ENCODE measurements at places on chromosomes 16 and 17.
A peak's percentile ranks its signal among the peaks of the same experiment; 100 is the strongest.

- no peak for DNase-seq
Measured at GRCh38 chr16:76614269-76614668, 337.1 kb downstream of the CNTNAP4 start.

DNA sequence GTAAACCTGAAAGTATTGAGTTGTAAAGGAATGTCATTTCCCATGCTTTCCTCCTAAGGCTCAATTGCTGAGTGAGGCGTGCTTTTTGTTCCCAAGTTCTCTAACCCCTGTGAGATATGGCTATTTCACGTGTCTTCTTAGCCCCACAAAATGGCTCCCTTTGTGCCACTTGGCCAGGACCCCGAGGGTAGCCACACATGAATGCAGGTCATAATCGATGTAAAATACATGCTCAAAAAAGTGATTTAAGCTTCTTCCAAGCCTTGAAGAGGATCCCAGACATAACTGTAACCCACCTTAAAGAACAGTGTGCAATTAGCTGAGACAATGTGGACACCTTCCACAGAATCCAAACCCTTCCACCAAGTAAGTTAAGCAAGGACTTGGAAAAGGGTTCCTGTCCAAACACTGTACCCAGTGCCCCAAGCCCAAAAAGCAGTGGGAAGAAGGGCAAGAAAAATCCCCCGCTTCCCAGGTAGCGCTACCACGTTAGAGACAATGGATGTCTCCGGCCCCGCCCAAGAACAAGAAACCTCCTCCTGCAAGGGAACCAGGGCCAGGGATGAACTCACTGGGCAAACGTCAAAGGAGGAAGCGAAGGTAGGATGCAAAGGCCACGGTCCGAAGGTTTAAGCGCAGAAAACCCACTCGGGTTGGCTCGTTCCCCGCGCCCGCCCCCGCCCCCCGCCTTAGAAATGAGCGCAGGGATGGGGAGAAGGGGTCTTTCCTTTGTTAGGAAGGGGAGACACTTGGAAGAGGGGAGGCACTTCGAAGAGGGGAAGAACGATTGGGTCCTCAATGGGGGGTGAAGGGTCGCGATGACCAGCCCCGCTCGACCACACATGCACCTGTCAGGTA, 1.2 kb downstream of the JPT1 start:
- peak; percentile 45 for DNase-seq

DNA sequence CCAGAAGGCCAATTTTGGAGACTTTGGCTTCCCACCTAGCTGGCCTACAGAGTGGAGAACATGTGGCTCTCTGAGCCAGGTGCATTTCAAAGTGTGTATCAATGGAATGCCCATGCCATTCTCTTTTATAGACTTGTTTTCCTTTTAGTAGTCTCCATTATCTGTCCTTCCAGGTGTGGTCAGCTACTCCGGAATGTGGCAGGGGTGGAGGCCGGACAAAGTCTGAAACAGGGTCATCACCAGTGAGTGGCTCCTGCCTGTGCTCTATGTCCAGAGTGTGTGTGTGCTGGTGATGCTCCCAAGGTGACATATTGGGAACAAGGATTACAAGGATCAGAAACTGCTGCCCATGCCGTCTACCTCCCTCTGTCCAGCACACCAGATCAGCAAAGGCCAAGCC, 3.8 kb upstream of the TMEM220 start:
- DNase-seq: no peak

DNA sequence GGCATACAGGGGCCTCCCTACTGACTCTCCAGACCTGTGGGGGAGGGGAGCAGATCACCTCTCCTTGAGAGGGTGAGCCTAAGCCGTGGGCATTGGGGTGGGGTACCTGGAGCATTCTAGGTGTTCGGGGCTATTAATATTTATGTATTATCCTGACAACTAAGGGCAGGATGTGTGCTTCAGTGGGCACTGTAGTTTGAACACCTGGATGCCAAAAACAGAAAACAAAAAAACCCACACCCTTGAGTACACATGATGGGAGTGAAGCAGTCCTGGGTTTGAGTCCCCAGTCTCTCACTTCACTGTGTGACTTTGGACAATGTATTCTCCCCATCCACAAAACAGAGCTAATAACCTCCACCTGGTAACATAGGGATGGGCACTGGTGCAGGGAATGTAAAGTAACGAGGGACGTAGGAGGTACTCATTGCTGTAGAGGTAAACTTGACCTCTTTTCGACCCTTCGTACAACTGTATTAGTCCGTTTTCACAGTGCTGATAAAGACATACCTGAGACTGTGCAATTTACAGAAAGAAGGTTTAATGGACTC, 257.8 kb downstream of the CPPED1 start:
- DNase-seq: no peak

- no peak for DNase-seq
Measured at GRCh38 chr16:80623376-80623775, 82.6 kb downstream of the DYNLRB2 start.

- no peak for DNase-seq
Measured at GRCh38 chr17:57531648-57532504, 213.2 kb downstream of the CCDC182 start.

DNA sequence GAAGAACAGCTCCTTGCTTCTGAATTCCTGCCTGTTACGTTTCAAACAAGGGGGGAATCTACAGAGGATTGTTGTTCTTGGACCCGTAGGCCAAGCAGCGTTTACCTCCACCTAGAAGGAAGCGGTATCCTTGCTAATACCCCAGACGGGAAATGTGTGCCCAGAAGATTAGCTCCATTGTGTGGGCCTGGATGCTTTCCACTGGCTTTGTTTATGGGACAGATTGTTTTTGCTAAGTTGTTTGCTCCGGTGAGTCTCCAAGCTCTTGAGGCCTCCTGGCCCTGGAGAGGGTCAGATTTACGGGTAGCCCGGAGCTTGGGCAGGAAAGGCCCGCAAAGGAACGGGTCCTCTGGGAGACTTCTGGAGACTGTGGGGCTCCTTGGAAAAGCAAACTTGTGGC, 28.4 kb upstream of the MRTFB start:
- DNase-seq: no peak

GRCh38 chr17:34400301-34400931, 37.4 kb upstream of the CCL1 start:
- no peak for DNase-seq

- DNase-seq: no peak
Measured at GRCh38 chr17:27663936-27664605, 33.1 kb downstream of the LGALS9 start.

- DNase-seq: no peak
Measured at GRCh38 chr17:78322858-78323455, 36.9 kb downstream of the SOCS3 start.

DNA sequence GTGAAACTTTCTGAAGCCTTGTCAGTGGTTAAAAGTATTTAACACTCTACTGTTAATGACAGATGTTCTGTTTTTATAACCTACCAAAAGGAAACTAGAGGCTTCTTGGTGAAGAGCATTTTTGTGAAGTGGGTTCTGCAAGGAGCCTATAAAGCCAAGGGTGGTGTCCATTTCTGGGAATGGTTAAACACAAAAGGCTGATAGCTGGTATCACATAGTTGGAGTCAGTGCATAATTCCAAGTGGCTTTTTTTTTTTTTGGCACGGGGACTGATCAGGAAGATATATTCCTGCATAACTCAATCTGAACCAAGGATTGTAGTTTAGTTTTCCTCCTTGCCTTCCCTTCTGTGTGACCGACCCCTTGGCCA, 27.6 kb upstream of the KPNB1 start:
- DNase-seq: no peak

DNA sequence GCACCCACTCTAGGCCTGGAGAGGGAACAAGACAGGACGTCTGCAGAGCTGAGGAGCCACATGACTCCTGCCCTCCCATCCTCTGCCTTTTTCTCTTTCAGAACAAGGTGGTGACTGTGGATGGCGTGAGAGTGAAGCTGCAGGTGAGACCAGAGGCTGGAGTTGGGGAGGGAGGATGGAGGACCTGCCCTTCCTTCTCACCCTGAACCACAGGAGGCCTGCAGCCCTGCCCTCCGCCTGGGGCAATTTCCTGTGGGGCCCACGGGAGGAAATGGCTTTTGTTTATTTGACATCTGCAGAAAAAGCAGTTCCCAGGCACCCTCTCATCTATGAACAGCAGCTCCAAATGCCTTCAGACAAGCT, 5.1 kb downstream of the RAB37 start:
- no peak for DNase-seq

GRCh38 chr16:69276148-69277115, 34.7 kb upstream of the VPS4A start:
- DNase-seq: peak; percentile 88

DNA sequence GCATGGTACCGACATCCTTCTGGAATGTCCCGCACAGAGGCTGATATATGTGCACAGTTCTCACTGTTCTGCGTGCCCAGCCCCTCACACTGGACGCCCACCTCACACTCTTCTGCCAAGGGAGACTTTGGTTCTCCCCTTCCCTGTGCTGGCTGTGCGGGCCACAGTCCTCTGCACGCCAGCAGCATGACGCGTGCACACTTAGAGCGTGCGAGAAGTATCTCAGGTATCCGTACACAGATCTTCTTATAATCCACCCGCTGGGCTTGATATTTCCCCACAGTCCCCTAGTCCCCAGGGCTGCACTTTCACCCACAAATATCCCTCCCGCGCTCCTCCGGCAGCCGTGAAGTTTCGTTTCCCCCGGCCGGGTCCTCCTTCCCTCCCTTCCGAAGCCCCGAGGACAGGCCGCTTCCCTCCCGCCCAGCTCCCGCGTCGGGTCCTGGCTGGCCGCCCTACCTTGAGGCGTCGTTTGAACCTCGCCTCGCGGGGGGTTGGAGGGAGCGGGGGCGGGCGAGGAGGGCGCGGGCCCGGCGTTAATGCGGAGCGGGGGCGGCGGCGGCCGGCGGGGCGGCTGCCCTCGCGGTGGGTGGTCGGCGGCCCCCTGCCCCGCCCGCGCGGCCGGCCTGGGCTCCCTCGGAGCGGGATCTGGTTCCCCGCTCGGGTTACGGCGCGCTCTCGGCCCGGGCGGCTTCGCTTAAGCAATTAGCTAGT, 5.0 kb upstream of the FOXF1 start:
- DNase-seq: no peak

GRCh38 chr17:80830020-80830780, 161.4 kb upstream of the CHMP6 start:
- DNase-seq: no peak

DNA sequence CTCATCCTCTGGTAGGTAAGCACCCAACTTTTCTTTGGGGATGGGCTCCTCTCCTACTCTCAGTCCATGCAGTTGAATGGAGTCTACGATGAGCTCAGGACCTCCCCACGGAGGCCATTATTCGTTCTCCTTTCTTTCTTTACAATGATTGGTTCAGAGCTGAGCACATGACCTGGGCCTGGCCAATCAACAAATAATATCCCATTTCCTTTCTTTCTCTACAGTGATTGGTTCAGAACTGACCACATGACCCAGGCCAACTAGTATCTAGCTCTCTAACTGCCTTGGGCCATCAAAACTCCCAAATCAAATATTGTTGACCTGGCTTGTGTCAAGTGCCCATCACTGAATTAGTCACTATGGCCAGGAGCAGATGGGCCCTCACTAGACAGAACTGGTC, 129.2 kb downstream of the USP31 start:
- no peak for DNase-seq

DNA sequence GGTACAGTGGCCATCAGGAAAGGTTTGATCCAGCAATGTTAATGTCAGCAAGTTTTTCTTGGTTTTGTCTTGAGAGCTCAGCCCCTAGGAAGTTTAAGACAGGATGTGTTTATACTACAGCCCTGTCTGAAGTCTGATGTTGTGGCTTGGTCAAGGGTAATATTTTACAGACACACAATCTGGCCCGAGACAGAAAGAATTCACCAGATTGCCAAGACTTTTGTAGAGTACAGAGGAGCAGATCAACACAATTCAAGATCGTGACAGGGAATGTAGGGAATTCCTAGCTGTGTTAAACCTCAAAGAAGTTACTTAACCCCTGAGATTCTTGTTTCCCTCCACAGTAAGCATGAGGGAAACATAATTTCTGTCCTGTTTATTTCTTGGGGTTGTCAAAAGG, 63.1 kb downstream of the SHISA9 start:
- DNase-seq: no peak

DNA sequence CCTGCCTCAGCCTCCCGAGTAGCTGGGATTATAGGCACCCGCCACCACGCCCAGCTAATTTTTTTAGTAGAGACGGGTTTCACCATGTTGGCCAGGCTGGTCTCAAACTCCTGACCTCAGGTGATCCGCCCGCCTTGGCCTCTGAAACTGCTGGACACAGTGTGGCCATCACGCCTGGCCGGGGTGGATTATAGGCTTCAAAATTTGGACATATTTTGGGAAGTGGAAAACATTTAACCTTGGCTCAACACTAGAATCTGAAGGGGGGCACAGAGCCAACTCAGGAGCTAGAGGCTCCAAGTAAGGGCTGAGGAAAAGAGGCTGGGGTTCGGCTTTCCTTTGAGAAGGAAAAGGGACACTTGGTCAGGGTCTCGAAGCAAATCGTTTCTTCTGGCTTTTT, 2.2 kb upstream of the CDK5R1 start:
- no peak for DNase-seq

DNA sequence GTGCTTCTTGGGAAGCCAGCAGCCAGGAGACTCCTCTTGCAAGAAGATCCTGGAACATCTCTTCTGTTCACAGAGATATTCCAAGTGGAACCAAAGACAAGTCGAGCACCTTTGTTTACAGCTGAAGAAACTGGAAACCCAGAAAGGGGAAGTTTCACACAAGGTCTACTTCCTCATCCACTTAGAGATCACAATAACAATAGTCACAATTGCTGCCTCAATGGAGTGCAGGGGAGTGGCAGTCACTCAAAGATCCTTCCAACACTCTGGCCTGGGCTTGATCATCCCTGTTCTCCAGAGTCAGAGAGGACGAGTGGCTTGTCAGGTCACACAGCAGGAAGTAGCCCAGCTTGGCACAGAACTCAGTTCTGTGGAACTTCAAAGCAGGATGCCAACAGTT, 46.9 kb upstream of the SIAH1 start:
- no peak for DNase-seq

- no peak for DNase-seq
Measured at GRCh38 chr17:11899537-11899942, 97.7 kb downstream of the ZNF18 start.

DNA sequence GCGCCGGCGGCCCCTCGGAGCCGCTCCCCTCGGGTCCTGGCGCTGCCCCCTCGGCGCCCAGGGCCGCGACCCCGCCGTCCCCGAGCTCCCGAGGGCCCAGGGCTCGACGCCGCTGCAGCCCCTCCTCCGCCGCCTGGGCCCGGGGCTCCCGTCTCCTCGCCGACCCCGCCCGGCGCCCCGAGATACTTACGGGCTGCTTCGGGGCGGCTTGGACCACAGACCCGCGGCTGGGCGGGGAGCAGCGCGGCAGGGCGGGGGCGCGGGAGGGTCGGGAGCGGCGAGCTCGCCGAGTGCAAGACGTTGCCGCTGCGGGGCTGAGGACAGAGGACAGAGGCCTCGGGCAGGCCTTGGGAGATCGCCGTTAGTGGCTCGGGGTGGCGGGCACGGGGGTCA, 290 bp downstream of the TOB1 start:
- DNase-seq: no peak

DNA sequence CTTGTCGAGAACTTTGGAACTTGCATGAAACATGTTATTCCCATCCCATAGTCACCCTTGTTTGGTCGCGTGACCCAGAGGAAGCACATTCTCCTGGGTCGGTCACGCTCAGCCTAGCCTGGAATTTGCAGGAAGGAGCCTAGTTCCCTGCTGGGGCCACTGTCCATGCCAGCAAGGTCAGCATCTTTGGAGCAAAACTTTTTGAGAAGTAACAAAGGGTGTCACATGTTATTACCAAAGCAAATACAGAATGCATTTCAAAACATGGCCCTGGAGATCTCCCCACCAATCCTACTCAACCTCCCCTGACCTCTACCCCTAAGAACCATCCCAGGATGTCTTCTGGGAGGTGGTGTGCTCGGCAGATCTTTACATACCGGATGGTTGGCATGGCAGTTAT, 26.2 kb upstream of the IRF8 start:
- no peak for DNase-seq

- no peak for DNase-seq
Measured at GRCh38 chr16:87628940-87629339, 26.6 kb downstream of the JPH3 start.

- DNase-seq: peak; percentile 34
Measured at GRCh38 chr16:92431-93339, 14.7 kb downstream of the MPG start.
